ENCODE measurements at places on chromosomes 1 and 21. TPM values are rescaled to one million over a fixed set of nuclear protein-coding genes. Genes with fewer than 3 reads are reported as not detected.

IL12RB2 gene
- 0.36 TPM for total RNA-seq

LRRIQ3 gene
- total RNA-seq, result 0.21 TPM

FCMR gene
- total RNA-seq, result 8.4 TPM

FAM163A gene
- total RNA-seq, result not detected

SLC9A1 gene
- 96.2 TPM for total RNA-seq

NTNG1 gene
- total RNA-seq, result 3.2 TPM

TNFRSF9 gene
- 4.8 TPM for total RNA-seq

LCE2A gene
- total RNA-seq, result not detected

FGR gene
- total RNA-seq, result 0.46 TPM

PDPN gene
- 4.3 TPM for total RNA-seq

VANGL2 gene
- 79.8 TPM for total RNA-seq

DNA sequence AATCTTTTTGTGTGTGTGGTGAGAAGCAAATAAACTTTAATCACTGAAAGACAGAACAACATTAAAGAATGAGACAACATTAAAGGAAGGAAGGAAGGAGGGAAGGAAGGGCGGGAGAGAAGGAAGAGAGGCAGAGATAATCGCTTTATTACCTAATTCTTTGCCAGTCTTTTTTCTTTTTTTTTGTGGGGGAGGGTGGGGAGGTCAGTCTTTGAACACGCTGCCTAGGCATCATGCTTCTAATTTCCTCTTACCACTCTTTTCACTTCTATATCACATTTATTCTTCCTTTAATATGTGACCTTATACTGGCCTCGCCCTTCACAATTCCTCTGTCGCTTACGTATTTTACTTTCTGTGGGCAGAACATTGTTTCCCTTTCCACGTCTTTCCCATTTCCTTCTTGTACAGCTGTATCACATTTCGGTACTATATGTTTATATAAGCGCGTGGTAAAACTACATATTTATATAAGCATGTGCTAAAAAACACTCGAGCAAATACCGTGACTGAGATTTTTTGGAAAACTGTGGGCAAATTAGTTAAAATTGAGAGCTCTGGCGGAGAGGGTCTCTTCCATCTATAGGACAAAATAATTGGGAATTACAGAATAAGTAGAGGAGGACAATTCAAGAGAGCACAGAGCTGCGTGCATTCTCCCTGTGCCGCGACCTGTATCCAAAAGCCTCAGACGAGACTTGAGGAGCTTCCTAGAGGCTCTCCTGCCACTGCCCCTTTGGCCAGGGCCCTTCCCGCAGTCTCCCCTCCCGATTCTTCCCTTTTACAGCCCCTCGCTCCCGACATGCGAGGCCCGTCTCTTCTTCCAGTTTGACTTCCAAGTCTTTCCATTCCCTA, 823 bp upstream of the PRKAA2 start:
- DNase-seq, result peak; percentile 11

DNA sequence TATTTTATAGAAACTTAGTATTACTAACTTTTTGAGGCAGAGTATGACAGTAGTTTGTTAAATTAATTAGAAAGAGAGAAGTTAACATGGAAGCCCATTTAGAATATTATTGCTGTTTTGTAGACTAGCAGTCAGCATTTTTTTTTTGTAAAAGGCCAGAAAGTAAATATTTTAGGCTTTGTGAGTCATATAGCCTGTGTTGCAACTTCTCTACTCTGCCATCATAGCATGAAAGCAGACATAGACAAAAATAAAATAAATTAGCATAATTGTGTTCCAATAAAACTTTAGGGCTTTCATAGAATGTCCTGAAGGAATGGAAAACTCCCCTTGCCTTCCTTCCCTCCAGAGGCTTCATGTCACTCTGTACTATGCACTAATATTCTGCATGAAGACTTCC, 12.3 kb upstream of the RGS4 start:
- DNase-seq, result no peak

DNA sequence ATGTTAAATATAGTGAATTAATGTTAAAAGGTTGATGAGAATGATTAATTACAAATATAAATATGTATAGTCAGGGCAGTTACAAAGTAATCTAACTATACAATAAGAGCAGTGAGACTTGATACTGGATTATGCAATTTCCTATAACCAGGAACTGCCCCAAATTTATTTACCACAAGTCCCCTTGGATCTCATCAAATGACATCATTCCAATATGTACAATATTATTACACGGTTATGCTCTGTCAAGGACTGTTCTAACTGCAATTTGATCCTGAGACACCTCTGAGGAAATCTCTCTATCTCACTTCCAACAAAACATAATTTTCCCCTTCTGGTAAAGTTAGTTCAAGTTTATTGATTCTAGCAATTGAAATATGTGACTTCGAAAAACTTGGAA, 917.6 kb downstream of the NCAM2 start:
- no peak for DNase-seq

DNA sequence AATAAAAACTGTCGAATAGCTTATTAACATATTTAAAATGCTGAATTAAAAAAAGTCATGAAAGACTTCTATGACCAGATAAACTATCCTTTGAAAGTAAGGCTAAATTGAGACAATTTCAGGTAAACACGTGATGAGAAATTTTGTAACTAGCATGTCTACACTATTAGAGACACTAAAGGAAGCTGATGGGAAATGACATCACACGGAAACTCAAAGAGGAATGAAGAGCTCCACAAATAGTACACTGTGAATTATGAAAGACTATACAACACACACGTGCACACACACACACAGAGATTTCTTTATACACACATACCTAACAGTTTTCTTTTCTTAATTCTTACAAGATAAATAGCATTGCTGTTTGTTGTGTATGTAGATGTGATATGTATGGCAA, 70.9 kb upstream of the PLA2G4A start:
- DNase-seq, result no peak

DNA sequence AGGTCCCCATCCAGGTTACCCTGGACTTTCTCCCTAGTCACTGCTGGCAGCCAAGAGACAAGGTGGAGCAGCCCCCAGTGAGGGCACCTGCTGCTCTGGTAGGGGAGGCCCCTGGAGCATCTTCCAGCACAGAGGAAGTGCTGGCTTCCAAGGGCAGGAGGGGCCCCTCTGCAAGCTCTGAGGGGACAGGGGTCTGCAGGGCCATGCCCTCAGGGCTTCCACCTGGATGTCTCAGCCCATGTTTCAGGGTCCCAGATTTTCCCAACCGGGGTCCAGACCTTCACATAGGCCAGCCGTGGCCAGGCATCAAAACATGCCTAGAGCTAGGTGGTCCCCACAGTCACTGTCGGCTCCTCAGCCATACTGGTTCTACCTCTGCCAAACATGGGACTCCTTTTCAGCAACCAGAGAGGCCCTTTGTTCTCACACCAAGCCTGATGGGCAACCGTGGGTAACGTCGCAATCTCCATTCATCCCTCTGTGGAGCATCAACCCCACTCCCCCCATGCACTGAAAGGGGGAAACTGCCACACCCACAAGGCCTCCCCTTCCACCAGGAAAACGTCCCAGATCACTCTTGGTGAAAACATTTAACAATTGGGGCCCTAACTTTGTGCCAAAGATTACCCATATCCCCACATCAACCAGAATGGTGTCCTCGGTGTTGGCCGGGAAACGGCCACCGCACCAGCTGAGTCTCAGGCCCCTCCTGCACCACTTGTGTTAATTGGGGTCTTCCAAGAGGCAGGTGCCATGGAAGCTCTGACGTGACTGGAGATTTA, 1.9 kb upstream of the COL6A2 start:
- no peak for DNase-seq

GRCh38 chr1:53460211-53460634, 1.0 kb downstream of the DMRTB1 start:
- no peak for DNase-seq

DNA sequence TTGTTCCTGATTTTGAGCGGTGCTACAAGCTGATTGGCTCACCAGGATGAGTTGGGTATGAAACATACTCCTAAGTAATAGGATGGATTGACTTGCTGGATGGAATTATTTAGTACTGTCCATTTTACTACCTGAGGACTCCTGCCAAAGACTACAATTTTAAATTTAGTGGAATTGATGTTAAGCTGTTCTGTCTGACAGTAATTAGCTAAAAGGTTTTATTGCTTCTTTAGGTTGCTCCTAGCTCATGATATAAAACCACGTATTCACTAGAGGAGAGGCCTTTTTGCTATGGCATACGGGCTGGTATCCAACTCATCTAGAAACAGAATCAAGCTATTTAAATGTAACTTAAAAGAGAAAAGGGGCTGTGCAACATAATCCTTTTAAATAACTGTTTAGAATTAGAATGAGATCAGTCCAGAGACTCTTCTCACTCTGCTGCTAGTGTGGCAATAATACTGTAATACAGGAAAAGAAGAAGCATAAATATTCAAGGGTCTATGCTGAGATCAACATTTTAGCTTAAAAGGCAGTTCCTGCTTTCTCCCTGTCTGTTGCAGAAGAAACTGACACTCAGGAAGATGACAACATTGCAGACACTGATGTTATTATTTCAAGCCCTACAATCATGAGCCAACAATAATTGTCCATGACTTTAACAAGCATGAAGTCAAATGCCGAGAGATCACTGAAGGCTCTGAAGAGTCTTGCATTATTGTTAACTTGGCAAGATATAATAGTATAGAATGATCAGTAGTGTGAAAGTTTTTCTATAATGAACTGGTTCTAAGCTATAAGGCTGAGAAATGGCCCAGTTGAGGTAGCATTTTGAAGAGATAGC, 258.7 kb upstream of the ADGRL4 start:
- DNase-seq, result no peak

GRCh38 chr1:154493276-154493675, 8.7 kb upstream of the TDRD10 start:
- peak; percentile 62 for DNase-seq

DNA sequence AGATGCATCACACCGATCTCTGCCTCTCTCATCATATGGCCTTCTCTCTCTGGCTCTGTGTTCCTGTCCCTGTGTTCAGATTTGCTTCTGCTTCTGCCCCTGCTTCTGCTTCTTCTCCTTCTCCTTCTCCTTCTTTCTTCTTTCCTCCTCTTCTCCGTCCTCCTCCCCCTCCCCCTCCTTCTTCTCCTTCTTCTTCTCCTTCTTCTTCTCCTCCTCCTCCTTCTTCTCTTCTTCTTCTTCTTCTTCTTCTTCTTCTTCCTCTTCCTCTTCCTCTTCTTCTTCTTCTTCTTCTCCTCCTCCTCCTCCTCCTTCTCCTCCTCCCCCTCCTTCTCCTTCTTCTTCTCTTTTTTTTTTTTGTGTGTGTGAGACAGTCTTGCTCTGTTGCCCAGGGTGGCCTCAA, 139.9 kb upstream of the KLHDC7A start:
- DNase-seq, result no peak

GRCh38 chr1:237736372-237737029, 154.2 kb downstream of the ZP4 start:
- DNase-seq, result no peak

GRCh38 chr1:201783572-201783971, 45.4 kb upstream of the IPO9 start:
- DNase-seq, result no peak

DNA sequence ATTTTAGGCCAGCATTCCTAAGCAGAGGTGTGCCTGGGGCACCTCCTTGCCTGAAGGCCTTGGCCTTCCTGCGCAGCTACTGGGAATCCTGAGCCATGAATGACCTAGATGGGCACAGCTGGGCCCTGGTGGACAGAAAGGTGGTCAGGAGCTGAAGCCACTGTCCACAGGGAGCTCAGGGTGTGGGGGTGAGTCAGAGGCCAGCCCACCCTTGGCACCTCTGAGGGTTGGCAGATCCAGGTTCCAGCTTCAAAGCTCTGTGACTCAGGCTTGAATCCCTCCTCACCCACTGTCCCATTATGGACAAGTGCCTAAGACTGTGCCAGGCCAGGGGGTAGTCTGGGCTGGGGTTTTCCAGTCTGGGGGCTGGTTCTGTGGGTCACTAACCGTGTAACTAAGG, 6.4 kb upstream of the EDN2 start:
- DNase-seq, result no peak

- no peak for DNase-seq
These were observed 544.4 kb downstream of the PLPP3 start for GRCh38 chr1:56034847-56035481.

GRCh38 chr1:216064643-216065042, 358.6 kb downstream of the USH2A start:
- DNase-seq, result no peak

- no peak for DNase-seq
These were observed 12.1 kb downstream of the HHAT start for GRCh38 chr1:210340841-210341240.

DNA sequence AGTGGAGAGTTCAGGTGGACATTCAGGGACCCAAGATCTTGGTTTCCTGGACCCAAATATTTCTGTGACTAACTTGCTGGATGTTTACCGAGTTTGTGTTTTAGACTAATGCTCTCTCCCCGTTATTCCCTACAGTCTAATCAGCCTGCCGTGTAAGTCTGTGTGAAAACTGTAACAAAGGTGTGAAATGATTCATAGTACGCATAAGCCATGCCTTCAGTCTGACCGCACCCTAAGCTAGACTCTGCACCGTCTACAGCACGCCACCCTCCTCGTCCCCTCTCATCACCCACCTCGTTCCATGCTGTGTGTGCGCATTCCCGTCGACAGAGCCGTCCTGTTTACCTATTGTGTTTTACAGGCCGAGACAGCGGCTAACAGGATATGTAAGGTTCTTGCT, 50.5 kb downstream of the ACTN2 start:
- DNase-seq, result no peak
